ENCODE measurements at places on chromosomes 2 and 18.

GRCh38 chr2:201071479-201072200, at the start of the genes HYCC2 and NDUFB3:
TSS of gene HYCC2 (minus strand) at chr2:201071671. CDS start at chr2:201024009, 47,662 bp downstream.
TSS of gene NDUFB3 (plus strand) at chr2:201072001. CDS start at chr2:201078883, 6,882 bp downstream.
- peak; percentile 78 for DNase-seq

DNA sequence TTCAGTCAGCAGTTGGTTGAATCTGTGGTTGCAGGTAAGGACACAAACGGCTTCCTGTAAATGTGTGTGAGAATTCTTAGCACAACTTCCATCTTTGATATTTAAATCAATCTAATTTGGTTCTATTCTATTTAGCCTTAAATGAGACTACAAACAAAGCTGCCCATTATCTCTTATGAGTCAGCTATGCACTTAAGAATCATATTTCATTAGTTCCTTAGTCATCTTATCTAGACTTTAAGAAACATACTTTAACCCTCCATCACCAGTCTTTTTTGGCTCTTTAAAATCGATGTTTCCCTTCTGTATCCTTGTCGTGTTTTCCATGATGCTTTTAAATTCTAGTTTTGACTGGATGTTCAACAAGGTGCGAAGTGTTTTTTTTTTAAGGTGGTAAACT, 114.4 kb upstream of the TMEM200C start:
- DNase-seq, result no peak

- no peak for DNase-seq
Observed at GRCh38 chr2:75142081-75142480, 57.2 kb downstream of the TACR1 start.

- no peak for DNase-seq
Observed at GRCh38 chr2:84963692-84964405, 7.1 kb upstream of the KCMF1 start.

GRCh38 chr18:63677500-63678225, 16.0 kb upstream of the SERPINB3 start:
- no peak for DNase-seq

GRCh38 chr2:168526641-168527040, 70.6 kb downstream of the CERS6 start:
- DNase-seq, result no peak

- DNase-seq, result no peak
Observed at GRCh38 chr2:22290302-22290701, 1094.7 kb upstream of the KLHL29 start.

- no peak for DNase-seq
Observed at GRCh38 chr2:94956797-94957391, 68.6 kb upstream of the MAL start.

- no peak for DNase-seq
Observed at GRCh38 chr2:1804865-1805264, 60.5 kb upstream of the PXDN start.

GRCh38 chr18:66510357-66511045, 93.4 kb downstream of the CDH19 start:
- no peak for DNase-seq

GRCh38 chr2:33205693-33206434, 259.1 kb downstream of the LTBP1 start:
- DNase-seq, result no peak

DNA sequence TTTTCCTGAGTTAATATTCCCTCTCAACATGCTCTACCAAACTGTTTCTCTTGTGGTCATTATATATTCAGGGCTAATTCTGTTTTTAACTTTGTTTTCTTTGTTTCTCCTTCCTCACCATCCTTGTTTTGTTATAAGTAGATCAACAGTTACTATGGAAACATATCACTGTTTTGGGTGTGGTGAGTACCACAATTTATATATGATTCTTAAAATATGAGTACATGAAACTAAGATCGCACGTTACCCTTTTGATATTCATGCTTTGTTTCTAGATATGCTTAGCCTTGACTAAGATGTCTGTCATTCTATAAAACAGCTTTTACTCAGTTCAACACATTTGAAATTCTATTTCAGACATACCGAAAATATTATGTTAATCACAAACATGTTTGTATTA, 232.3 kb upstream of the ITGA4 start:
- no peak for DNase-seq

DNA sequence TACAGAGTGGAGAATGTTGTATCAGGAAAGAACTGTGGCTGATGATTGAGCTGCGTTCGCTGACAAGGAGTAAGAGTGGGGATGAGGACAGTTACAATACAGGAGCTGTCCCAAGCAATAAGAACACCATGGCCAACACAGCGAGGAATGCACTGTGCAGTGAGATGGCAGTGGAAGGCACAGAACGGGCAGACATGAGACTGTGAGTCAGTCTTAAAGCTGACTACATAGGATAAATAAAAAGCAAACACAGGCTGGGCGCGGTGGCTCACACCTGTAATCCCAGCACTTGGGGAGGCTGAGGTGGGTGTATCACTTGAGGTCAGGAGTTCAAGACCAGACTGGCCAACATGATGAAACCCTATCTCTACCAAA, 89.8 kb downstream of the CABYR start:
- no peak for DNase-seq

- peak; percentile 24 for DNase-seq
Observed at GRCh38 chr2:75627902-75628504, 18.6 kb upstream of the MRPL19 start.
